GM13976 (cell line): ENCODE measurements at places on chromosomes 3 and 15.

GRCh38 chr15:39644136-39644535 lies 63.3 kb downstream of the THBS1 start:
- DNase-seq, result no peak

DNA sequence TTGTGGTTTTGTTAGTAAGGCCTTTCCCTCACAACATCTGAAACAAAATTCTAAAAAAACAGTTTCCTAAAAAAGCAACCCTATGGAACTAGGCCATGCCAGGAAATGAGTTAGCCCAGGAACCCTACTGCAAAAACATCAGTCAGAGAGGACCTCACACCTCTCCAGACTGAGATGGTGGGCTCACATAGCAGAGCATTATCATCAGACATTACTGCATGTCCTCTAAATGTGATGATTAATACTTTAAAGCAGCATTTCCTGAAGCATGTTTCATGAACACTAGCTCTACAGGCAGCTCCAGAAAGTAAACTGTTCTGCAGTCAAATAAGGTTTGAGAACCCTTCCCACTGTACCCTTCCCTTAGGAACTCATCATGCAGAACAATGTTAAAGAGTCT lies 232.3 kb upstream of the MRPL3 start:
- no peak for DNase-seq

DNA sequence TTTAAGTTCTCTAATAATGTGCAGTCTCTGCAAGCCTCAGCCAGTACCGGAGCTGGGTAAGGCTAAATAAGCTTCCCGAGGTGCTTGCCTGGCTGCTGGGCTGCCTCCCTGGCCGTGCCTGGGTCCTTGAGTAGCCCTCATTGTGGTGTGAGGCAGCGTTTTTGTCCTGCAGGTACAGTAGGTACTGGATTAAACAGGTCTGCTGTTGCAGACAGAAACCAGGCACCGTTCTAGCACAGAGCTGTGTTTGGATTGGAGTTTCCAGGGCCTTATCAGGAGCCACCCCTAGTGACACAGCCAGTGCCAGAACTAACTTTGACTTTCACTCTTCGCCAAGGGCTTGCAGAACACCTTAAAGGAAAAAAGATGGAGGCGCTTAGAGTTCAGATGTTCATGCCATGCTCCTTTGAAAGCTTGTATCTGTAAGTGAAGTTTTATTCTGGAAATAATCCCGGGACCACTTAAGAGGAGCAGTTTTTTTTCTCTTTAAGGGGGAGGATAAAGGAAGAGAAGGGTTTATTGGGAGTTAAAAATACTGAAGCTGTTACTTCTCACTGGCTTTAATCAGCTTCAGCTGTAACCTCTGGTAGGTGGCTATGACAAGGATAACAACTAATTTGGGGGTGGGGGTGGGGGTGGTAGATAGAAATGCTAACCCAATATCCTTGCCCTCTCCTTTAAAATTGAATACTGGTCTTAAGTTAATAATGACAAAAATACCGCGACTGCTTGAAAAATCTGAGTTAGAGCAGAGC lies 126.8 kb downstream of the MITF start:
- DNase-seq, result no peak

DNA sequence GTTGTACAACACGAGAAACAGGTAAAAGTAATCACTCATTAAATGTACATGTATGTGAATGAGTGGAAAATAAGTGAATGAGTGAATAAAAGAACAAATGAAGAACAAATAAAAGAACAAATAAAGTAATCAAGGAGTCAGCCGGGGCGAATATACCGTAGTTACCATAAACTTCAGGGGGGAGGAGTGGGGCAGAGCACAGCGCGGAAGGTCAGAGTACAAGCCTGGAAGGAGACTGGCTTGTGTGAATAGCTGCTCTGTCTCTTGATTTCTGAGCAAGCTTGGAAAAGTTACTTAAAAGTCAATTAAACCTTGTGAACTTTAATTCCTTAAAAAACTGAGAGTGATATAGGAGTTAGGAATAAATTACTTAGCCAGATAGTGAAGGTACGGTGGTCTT lies 466.5 kb upstream of the CNTN4 start:
- DNase-seq, result no peak

DNA sequence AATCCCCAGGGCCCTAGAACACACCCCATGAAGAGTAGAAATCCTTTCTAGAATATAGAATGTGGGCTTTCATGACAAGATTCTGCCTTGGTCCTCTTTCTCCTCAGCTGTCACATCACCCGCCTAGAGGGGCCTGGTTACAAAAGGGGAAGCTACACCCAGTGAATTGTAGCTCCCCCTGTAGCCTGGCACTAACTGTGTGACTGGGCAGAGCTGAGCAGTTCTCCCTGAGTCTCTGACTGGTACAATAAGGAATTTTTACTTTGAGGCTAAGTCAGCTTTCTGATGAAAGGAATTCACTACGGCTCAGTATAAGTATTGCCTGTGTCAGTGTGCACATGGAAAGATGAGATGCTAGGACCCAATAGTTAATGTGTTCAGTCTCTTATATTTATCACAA lies 28.7 kb upstream of the ZNF148 start:
- DNase-seq, result no peak

DNA sequence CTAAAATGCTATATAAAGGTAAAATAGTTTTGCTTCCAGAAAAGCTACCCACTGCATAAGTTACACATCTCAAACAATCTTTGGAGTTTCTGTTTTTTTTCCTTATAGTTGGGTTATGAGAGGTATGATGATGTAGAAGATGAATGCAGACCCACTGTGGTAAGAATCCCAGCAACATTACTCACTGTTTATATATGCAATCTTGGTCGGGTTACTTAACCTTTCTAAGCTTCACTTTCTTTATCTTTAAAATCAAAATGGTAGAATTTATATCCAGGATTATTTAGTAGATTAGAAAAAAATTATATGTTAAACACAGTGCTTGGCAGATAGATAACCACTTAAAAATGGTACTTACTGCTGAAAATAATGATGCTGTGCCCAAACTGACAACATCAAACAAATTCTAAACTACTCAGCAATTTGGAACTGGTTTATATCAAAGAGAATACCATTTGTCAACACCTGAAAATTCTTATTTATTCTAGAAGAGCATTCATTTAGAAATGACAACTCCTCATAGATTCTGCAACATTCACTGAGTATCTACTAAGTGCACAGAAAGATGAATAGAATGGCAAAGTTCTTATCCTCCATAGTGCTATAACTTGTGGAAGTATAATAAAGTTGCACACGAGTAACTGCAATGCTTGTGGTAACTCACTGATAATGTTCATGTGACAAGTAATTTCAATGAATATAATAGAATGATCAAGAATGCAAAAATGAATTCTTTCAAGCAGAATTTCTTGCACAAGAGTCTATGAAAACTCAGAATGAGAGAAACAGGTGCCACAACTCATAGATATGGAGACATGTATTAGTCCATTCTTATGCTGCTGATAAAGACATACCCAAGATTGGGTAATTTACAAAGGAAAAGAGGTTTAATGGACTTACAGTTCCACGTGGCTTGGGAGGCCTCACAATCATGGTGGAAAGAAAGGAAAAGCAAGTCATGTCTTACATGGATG lies 129.0 kb upstream of the SLC7A14 start:
- DNase-seq, result no peak

GRCh38 chr3:159473206-159473605 lies 515.4 kb upstream of the IL12A start:
- DNase-seq, result no peak
